ENCODE measurements at places on chromosomes 12 and 14.

DNA sequence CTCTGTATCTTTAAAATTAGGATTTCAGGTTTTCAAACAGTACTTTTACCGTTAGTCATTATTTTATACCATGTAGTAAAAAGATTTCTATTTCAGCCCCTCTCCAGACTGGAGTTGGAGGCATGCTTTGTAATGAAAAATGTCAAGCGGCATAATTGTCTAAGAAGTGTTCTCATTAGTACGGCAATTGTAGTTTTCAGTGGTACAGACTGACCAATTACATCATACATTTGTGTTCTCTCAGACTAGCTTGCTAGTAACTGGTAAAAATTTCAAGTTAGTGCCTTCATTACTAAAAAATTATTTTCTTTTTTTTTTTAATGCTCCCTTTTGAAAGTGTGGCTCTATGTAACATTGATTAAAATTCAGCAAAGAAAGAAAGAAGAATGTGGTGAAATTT lies 4.5 kb downstream of the USP30 start:
- no peak for DNase-seq

- DNase-seq = no peak
Observed at GRCh38 chr14:59371771-59372170, 93.4 kb downstream of the GPR135 start.

- no peak for DNase-seq
Observed at GRCh38 chr14:54503486-54503885, 6.2 kb upstream of the CGRRF1 start.

DNA sequence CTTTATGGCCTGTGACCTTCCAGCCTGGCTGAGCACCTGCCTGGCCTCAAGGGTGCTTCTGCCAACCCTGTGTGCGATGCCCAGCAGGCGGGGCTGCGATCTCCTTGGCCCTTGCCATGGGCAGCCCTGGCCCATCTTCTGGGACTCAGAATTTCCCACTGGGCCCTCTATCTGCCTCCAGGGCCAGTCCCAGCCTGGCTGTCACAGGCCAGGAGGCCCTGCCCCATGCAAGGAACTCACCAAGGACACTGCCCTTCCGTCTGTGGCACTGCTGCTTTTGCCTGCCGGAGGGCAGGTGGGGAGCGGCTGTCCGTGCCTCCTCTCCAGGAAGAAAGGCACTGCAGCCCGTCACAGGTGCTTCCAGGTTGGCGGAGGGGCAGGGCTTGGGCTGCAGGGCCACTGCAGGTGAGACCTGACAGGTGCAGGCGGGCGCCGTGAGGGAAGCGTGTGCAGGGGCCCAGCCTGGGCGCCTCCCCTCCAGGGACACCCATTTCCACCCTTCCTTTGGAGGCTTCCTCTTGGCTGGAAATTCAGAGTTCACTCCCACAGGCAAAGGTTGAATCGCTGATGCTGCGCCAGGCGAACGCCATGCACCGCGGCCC lies 177.8 kb downstream of the KIF26A start:
- no peak for DNase-seq

GRCh38 chr12:58026426-58026825 lies 85.1 kb downstream of the ATP23 start:
- DNase-seq = no peak

DNA sequence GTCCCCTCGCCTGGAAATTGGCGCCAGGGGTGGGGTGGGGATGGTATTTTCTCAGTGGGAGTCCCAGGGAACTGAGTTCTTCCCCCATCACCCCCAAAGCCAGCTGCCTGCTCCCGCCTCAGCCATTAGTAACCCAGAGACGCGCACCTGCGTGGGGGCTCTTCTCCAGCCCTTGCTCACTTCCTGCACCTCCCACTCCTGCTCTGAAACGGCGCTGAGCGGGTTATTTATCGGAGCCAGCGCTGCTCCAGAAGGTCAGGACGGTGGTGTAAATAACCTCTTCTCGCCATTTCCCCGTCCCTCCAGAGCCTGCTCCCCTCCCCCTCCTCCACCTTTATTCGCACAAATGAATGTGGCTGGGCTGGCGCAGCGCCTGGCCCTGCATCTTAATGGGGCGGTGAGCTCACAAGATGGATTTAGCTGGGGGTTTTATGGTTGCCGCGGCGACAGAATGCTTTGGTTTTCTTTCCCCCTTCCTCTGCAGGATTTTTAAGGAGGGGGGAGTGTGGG lies 12.2 kb downstream of the GPR84 start:
- no peak for DNase-seq

DNA sequence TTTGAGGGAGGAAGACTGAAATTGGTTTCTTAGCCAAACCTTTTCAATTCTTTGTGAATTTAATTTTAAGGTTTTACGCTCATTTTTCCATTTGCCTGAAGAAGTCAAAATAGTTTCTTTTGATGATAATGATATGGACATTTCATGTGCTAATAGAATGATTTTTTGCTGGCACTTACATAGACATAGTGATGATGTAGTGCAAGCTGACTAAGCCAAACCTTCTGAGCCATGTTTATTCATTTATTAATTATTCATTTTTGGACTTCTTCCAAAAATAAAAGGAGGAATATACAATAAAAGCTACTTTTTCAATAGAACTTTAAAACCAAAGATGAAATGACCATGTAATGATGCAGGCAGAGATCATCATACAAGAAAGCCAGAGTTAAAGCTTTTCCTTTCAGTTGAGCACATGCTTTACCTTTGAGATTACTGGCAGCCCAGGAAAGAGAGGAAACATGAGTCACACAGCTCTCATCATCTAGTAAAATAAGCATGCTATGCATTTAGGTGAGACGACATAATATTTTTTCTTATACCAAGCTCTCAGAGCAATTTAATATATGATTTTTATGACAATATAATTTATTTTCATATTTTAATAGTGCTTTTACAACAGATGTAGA lies 24.8 kb downstream of the KCNA1 start:
- DNase-seq = no peak

DNA sequence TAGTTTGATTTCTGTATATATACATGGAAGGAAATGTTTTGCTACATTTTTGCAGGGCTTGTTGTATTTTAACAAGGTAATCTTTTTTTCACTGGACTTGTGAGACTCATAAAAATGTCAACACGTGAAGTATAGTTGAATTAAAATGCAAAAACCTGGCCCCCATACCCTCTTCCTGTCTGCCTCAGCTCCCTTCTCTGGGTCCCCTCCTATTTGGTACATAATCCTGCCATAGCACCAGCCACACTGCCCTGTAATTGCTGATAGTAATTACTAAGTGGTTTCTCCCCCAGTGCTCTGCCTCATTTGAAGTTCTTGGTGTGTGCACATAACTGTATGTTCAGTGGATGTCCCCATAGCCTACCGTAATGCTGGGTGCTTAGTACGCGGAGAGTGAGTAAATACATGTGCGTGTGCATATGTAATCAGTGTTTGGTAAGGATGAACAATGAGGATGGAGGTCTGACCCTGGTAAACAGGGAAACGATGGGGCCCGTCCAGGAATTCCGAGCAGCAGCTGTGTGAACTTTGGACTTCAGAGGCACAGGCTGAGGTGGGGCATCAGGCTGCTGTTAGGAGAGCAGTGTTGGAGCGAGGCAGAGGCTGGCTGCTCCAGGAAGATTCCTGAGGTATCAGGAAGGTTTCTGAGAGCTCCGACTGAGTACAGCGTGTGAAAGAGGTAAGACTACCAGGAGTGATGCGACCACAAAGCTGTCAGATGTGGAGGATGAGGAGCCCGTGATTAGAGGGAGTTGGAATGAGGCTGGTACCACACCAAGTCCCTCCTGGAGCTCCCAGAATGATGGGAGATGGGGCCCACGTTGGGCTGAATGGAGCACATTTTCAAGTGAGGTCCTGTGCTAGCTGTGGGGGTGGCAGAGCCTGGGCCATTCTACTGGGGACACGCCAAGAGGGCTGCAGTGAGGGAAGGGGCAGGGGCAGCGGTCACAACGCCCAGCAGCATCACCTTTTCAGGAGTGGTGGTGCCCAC lies 106.8 kb downstream of the PELI2 start:
- no peak for DNase-seq

All from GM12878 (cell line).